ENCODE measurements at places on chromosomes 3 and 15.
A peak's percentile ranks its signal among the peaks of the same experiment; 100 is the strongest.

GRCh38 chr3:20836801-20837200 is 650.8 kb upstream of the SGO1 start:
- no peak for DNase-seq
- H3K4me1 ChIP-seq, result no peaks in the 10 kb centered on the region
- H3K36me3 ChIP-seq, result peaks cover 14% of the 10 kb centered on the region
- H3K27me3 ChIP-seq, result no peaks in the 10 kb centered on the region
- H3K4me3 ChIP-seq, result no peak overlapping the region
- H3K27ac ChIP-seq, result no peak overlapping the region

DNA sequence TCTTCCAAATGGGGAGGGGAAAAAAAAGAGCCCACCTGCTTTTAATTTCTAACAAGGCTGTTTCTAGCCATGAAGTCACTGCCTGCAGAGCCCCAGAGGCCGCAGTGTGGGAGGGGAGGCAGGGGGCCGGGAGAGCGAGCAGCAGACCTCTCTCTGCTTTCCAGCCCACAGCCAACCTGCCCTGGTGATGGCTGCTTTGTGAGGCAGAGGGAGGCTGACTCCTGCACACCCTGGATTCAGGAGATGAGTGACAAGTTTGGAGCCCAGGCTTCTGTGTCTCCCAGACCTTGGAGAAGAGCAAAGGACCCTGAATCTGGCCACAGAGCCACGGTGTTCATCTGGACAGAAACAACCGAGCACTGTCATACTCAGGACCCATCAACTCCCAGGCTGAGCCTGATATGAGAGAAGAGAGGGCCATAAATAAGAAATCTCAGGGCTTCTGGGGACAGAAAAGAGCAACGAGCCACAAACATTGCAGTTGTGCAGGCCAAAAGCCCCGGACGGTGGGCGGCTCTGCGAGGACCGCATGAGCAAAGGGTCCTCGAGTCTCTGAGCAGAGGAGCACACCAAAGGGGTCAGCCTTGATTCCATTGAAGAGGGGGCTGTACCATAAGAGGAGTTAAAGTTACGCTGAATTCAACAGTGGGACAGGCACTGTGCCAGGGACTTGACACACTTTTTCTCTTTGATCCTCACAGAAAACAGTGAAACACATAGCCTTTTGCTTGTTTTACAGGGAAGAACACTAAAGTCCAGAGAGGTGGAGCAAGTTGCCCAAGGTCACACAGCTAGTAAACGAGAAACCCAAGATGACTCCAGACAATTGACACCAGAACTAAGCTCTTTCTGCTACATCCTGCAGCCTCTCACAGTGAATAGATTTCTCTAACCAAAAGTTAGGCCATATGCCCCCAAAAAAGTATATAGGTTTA is 97.2 kb downstream of the SEMA5B start:
- H3K27ac ChIP-seq, result no peak overlapping the region
- no peaks in the 10 kb centered on the region for H3K27me3 ChIP-seq
- no peak for DNase-seq
- H3K36me3 ChIP-seq, result no peaks in the 10 kb centered on the region

DNA sequence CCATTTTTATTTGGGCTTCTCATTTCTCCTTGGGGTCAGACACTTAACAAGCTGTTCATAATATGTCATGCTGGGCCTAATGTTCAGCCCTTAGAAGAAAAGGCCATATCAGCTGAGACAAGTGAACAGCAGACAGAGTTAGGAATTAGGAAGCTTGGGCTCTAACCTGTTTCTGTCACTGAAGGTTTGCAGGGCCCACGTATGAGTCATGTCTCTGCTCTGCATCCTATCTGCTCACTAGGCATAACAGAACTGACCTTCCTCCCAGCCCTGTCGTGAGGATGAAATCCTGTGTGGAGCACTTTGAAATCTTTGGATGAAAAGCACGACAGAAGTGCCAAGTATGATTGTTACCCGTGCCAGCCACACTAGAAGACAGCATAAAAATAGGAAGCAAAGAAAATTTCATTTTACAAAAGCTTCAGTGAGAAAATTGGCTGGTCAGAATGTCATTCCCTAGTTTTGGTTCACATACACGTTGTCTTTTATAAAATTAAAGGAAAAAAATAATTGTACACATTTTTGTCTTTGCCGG is 26.5 kb upstream of the CD47 start:
- H3K27ac ChIP-seq, result no peak overlapping the region
- H3K36me3 ChIP-seq, result no peaks in the 10 kb centered on the region
- no peak for DNase-seq
- H3K4me1 ChIP-seq, result peaks cover 12% of the 10 kb centered on the region
- H3K27me3 ChIP-seq, result no peaks in the 10 kb centered on the region

- no peaks in the 10 kb centered on the region for H3K36me3 ChIP-seq
- peaks cover 20% of the 10 kb centered on the region for H3K4me1 ChIP-seq
- no peak for DNase-seq
These were observed 35.9 kb upstream of the TRAK1 start for GRCh38 chr3:42055291-42055690.

- no peaks in the 10 kb centered on the region for H3K27me3 ChIP-seq
- no peak for DNase-seq
- no peak overlapping the region for H3K27ac ChIP-seq
- peaks cover 4% of the 10 kb centered on the region for H3K36me3 ChIP-seq
- no peak overlapping the region for H3K4me3 ChIP-seq
- H3K4me1 ChIP-seq, result no peaks in the 10 kb centered on the region
These were observed 99.8 kb upstream of the LRRN1 start for GRCh38 chr3:3699407-3699806.

- H3K4me1 ChIP-seq, result no peaks in the 10 kb centered on the region
- no peak overlapping the region for H3K4me3 ChIP-seq
- no peak for DNase-seq
- H3K36me3 ChIP-seq, result peaks cover 97% of the 10 kb centered on the region
- H3K27ac ChIP-seq, result peak overlapping the region; percentile 46
These were observed 19.7 kb upstream of the TM4SF19 start for GRCh38 chr3:196357905-196358304.

DNA sequence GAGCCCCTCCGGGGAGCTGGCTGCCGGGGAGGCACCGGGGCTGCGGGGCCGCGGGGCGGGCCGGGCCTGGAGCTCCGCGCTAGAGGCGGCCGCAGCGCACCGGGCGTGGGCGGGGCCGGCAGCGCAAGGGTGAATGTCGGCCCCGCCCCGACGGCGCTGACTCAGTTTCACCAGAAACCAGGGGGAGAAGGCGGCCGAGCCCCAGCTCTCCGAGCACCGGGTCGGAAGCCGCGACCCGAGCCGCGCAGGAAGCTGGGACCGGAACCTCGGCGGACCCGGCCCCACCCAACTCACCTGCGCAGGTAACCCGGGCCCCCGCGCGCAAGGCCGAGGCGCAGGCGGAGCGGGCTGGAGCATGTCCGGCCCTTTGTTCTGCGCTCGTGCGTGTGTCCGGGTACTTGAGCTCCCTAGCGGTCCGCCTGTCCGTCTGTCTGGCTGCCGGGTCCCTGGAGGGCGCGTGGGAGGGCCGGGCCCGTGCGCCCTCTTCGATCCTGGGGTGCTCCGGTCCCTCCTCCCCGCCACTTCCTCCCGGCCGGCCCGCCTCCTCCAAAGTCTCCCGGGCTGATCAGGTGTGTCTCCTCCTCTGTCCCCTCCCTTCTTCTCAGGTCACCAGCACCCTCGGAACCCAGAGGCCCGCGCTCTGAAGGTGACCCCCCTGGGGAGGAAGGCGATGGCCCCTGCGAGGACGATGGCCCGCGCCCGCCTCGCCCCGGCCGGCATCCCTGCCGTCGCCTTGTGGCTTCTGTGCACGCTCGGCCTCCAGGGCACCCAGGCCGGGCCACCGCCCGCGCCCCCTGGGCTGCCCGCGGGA is at the start of gene SPINT1:
TSS of gene SPINT1 (plus strand) at position 164 of the 811 bp plus-strand sequence. CDS start at position 671, 507 bp downstream.
- no peaks in the 10 kb centered on the region for H3K36me3 ChIP-seq
- H3K4me1 ChIP-seq, result peaks cover 15% of the 10 kb centered on the region
- peaks cover 16% of the 10 kb centered on the region for H3K27me3 ChIP-seq
- peak within 1 kb of the TSS; percentile 88 for H3K4me3 ChIP-seq

DNA sequence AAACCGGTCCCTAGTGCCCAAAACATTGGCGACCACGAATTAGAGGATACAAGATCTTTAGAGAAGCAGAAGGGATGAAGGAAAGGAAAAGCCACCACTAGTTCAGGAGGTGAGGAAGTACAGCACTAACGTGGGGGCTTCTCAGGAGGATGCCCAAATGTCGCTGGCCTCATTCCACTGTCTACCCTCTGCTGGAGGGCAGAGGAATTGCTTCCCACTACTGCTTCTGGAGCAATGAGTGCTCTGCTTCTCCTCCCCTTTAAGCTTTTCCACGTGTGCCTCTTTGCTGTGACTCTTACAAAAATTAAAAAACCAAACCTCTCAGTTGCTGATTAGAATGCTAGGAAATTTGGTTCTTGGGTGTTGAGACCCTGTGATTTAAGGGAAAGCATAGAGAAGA is 281.3 kb downstream of the CLSTN2 start:
- H3K27ac ChIP-seq, result no peak overlapping the region
- peaks cover 2% of the 10 kb centered on the region for H3K27me3 ChIP-seq
- no peaks in the 10 kb centered on the region for H3K4me1 ChIP-seq

DNA sequence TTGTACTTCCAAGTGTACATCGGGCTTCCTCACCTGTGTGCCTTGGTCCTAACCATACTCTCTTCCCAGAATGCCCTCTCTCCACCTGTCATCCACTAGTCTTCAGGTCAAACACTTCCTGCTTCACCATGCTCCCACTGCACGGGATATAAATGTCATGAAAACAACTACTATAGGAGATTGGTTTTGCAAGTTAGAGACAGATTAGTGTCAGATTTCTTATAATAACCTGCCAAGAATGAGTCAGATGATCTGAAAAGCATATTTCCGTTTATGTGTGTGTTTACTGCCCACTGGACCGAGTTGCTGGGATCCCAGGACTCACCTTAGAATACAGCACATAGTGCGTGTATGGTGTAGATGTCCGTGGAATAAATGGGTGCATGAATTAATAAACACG is 21.4 kb downstream of the PLA1A start:
- no peaks in the 10 kb centered on the region for H3K27me3 ChIP-seq
- H3K27ac ChIP-seq, result no peak overlapping the region
- H3K4me3 ChIP-seq, result no peak overlapping the region
- no peaks in the 10 kb centered on the region for H3K36me3 ChIP-seq

DNA sequence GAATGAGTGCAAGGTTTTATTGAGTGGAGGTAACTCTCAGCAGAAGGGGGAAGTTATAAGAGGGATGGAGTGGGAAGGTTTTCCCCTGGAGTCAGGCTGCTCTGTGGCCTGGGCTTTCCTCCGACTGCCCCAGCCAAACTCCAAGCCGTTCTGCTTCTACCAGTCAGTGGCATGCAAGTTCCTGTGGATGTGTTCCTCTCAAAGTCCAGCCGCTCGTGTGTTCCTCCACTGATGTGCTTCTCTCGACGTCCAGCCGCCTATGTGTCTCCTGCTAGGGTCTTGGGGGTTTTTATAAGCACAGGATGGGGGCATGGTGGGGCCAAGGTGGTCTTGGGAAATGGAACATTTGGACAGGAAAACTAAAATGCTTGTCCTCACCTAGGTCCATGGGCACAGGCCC is 9.0 kb upstream of the U2SURP start:
- no peak overlapping the region for H3K4me3 ChIP-seq
- peaks cover 8% of the 10 kb centered on the region for H3K27me3 ChIP-seq
- no peak for DNase-seq
- no peaks in the 10 kb centered on the region for H3K36me3 ChIP-seq
- H3K4me1 ChIP-seq, result no peaks in the 10 kb centered on the region
- no peak overlapping the region for H3K27ac ChIP-seq

GRCh38 chr15:68232937-68233336 is 3.4 kb upstream of the CLN6 start:
- no peaks in the 10 kb centered on the region for H3K36me3 ChIP-seq
- H3K4me3 ChIP-seq, result no peak overlapping the region
- no peak overlapping the region for H3K27ac ChIP-seq
- peaks cover 31% of the 10 kb centered on the region for H3K4me1 ChIP-seq
- peaks cover 2% of the 10 kb centered on the region for H3K27me3 ChIP-seq
